ENCODE measurements at places on chromosomes 4 and X. TPM values are rescaled to one million over a fixed set of nuclear protein-coding genes. Genes with fewer than 3 reads are reported as not detected.

- no peak for DNase-seq
Measured at GRCh38 chr4:113212613-113213012, 163.2 kb downstream of the ANK2 start.

GRCh38 chr4:170589597-170590191, 499.9 kb upstream of the AADAT start:
- no peak for DNase-seq

SPATA4 gene
- not detected for polyA plus RNA-seq

- peak; percentile 29 for DNase-seq
Measured at GRCh38 chrX:38627683-38628082, 66.3 kb downstream of the TSPAN7 start.

DNA sequence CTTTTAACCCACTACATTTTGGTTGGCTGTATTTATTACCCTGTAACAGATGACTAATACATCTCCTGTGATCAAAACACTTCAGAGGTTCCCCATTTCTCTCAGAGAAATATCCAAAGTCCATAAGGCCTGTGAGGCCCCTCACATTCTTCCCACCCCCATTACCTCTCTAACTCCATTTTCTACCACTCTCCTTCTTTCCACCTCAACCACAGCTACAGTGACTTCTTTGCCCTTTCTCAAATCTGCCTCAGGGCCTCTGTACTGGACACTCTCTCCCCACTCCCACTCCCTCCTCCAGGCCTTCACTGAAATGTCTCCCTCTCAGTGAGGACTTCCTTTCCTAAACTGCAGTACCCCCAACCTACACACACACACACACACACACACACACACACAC, 8.4 kb upstream of the TMEM144 start:
- DNase-seq = no peak

MAGEA1 gene
- not detected for polyA plus RNA-seq

DNA sequence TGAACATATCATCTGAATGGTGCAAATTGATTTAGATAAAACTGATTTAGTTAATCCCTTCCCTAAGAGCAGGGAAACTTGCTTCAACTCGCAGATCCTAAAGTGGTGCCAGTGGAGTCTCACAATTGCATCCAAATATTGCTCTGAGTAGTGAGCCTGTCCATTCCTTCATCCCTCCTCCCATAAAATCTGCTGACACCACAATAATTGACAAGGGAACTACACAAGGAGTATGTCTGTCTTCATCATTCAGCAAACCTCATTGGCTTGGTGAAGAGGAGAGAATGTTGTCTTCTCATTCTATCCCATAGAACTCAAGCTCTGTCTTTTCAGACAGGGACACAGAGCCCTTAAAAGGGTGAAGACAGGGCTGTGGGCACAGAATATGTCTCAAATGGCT, 4.2 kb downstream of the MID2 start:
- no peak for DNase-seq

DNA sequence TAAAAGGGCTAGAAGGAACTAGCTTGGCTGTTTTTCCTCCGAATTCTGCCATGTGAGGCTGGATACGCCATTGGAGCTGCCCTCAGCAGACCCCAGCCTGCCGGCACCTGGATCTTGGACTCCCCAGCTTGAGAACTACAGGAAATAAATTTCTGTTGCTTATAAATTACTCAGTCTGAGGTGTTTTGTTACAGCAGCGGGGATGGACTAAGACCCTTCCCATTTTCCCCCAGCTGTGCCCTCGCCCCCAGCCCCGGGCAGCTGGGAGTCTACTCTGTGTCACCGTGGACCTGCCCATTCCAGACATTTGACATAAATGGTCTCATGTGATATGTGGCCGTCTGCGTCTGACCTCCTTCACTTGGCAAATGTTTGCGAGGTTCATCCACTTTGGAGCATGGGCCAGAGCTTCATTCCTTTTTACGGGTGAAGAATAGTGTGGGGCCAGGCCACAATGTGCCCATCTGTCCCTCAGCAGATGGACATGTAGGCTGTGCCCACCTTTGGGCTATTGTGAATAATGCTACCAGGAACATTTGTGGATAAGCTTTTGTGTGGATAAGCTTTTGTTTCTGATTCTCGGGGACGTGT, 30.7 kb upstream of the SPON2 start:
- DNase-seq = no peak
